ENCODE measurements at places on chromosomes 1 and 21.

DNA sequence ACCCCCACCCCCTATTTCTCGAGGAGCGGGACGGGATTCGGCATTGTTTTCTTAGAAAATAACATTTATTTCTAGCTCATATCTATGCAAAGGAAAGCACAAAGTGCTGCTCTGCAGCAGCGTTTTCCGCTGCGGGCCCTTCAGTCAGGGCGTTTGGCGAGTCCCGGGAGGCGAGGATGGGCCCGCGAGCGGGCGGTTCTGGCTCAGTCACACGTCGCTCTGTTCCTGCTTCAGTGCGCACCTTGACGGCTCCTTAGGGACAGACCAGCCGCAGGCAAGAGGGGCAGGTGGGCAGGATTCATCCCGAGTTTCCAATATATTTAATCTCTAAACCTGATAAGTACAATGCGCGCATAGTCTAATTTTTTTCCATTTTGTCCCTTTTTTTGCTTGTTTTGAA is 5.7 kb downstream of the DMRTA2 start:
- no peak for DNase-seq

DNA sequence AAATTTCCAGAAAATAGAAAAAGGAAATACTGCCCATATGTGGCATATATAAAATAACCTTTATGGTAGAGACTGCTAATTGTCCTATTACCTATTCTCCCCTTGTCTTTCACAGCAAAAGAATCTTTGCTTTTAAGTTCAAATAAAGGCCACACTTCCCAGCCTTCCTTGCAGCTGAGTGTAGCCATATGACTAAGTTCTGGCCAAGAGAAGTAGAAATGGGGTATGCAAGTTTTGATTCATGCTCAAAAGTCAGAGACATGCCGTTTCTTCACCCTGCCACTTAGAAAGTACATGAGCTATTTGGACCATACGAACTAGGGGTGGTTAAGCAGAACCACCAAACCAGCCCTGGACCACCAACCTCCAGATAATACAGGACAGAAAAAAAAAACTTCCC is 18.3 kb upstream of the S100A2 start:
- DNase-seq, result no peak

DNA sequence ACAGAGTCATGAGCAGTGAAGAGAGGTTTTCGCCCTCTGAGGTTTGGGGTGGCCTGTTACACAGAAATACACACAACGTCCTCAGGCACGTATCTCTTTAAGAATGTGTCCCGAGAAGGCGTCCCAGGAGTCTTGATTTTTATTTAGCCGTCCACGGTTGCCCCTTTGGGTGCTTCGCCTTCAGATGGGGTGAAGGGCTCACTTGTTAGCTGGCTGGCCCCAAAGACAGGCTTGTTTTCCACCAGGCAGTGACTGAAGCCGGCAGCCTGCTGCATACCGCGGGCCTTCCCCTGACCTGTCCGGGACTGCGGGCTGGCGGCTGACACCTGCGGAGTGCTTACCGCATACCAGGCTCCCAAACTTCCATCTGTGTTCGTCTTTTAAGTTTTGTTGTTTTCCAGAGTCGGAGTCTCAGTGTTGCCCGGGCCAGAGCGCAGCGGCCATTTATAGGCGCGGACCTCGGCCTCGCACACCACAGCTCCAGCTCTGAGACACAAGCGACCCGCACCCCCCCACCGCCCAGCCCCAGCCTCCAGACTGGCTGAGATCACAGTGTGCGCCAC is 1.6 kb upstream of the ADARB1 start:
- no peak for DNase-seq

DNA sequence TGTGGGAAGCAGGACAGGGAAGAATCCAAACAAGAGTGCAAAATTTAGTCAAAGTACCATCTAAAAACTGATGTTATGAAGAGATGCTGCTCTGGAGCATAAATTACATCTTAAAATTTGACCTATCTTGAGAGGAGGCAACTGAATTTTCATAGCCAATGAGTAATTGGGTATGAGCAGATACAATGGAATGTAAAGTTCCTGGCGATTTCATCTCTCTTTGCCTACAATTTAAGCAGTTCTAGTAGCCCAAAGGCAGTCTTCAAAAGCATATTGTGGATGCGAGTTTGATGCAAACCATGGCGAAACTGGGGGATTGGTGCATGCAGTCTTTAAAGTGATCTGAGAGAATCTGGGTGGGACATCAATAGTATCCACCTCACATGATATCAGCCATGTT is 1265.9 kb downstream of the BRINP3 start:
- DNase-seq, result no peak

DNA sequence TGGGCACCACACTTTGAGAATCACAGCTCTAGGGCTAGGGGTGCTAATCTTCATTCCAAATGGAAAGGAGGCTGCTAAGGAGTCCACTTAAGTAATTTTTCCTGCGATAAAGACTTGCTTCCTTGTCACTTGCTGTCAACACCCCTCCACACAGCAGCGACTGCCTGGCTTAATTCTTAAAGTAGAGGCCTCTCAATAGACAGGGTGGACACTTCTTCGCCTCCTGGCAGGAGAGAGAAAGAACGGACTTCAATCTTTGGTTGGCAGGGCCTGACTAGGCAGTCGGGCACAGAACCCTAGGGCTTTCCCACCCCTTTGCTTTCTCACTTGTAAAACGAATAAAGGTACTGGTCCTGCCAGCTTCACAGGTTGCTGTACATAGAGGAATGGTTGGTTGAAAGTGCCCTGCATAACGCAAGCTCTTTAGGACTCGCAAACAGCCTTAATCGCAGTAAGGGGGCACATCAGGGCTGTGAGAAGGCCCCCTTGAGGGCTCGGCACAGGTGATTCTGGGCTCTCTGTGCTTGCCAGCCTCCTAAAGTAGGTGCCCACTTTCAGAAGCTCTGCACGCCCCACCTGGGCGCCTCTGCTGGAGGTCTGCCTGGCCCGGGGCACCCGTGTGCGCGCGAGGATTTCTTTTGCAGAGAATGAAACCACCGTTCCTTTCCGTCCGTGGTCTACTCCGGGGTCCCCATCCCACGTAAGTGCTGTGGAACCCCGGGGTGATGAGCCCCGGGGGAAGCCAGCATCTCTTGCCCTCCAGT is 47.6 kb upstream of the CD34 start:
- no peak for DNase-seq

GRCh38 chr1:210505601-210506496 is 177.1 kb downstream of the HHAT start:
- DNase-seq, result no peak

DNA sequence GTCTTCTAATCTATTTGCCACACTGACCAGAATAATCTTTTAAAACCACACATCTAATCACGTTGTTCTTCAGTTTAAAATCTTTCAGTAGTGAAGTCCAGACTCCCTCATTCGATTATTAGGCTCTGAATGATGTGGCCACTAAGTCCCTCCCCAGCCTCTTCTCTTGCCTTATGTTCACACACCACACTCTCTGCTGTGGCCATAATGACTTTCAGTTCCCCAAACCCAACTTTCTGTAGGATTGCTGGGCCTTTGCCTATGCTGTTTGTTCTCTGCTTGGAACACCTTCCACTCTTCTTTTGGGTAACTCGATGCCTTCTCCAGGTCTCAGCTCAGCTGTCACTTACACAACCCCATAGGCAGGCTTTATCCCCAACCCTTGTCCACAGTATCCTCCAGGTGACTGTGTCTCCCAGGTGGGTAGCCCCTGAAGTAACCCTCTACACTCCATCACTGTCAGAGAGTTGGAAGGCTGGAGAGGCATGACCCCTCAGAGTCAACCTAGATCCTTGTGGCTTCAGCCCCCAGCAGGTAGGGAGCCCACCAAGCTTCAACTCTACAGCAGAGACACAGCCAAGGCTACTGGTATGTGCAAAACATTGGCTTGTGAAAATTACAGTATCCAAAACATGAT is 8.4 kb upstream of the SLC37A1 start:
- DNase-seq, result no peak

GRCh38 chr1:179327679-179328078 is 34.1 kb downstream of the SOAT1 start:
- no peak for DNase-seq

DNA sequence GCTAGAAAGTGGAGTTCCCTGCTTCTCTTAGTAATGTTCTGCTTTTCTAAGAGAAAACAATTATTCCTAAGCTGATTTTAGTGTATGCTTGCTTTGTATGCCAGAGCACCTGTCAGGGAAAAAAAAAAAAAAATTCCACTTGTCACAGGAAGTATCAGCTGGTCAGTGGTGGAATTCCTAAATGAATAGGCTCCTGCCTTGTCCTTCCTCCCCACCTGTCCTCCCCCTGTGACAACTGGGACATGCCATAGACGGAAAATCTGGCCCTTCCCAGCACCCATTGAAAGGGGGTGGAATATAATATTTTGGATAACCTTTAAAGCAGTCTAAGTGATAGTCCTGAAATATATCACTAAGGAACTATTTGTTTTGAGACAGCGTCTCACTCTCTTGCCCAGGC is 10.8 kb downstream of the FNDC5 start:
- no peak for DNase-seq

DNA sequence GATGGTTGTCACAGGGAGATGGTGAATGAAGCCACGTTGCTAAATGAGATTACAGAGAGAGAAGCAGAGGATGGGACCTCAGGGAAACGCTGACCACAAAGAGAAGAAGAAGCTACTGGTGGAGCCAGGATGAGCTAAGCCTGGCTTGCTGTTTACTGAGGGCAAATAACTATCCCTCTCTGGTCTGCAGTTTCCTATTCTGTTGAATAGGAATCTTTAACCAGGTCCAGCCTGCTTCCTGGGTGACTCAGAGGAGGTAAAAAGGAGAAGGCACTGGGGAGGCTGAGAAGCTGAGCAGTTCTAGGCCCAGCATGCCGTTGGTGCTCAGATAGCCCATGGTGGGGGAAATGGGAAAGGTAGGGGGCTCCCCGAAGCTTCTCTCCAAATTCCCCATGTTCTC is 29.6 kb downstream of the DMBX1 start:
- DNase-seq, result no peak

- no peak for DNase-seq
Observed at GRCh38 chr1:208393826-208394225, 149.6 kb upstream of the PLXNA2 start.

- DNase-seq, result no peak
Observed at GRCh38 chr1:183871142-183871541, 66.2 kb downstream of the RGL1 start.

GRCh38 chr1:110728388-110729001 is 53.8 kb upstream of the KCNA3 start:
- no peak for DNase-seq

- no peak for DNase-seq
Observed at GRCh38 chr1:241557551-241558193, 25.5 kb downstream of the KMO start.

DNA sequence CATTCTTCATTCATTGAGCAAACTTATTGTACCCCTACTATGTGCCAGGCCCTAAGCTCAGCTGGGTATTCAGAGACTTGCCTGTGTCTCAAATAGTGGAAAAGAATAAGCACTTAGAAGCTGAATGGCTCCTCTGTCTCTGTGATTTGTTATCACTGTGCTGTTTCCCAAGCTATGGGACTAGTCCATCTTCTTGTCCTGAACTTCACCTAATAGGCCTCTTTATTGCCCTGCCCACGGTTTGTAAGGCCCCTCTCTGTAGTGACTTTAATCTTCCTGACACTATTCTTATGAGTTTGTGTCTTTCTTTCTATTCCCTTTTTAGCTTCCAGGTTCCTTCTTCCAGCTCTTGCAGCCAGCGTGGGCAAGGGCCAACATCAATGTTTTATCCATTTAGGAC is 85.4 kb upstream of the LPGAT1 start:
- DNase-seq, result no peak

Measured in memory B cell (primary cell).